ENCODE measurements at places on chromosomes 16 and 17. TPM values are rescaled to one million over a fixed set of nuclear protein-coding genes. Genes with fewer than 3 reads are reported as not detected.

CES3 gene
- 0.13 TPM for total RNA-seq

GPRC5C gene
- 47.8 TPM for total RNA-seq

HEATR9 gene
- not detected for total RNA-seq

AHSP gene
- not detected for total RNA-seq

EEF2KMT gene
- total RNA-seq: 11.9 TPM

PHOSPHO1 gene
- not detected for total RNA-seq

PRRT2 gene
- total RNA-seq: 5.2 TPM

RUNDC3A gene
- 0.77 TPM for total RNA-seq

TERB1 gene
- not detected for total RNA-seq

ZNF469 gene
- total RNA-seq: 19.0 TPM

CD79B gene
- total RNA-seq: not detected

PLD6 gene
- total RNA-seq: 0.68 TPM

MPO gene
- total RNA-seq: not detected

TSNAXIP1 gene
- total RNA-seq: 2.3 TPM

ZNF830 gene
- total RNA-seq: 12.0 TPM

TUBB3 gene
- 117 TPM for total RNA-seq

SLC13A2 gene
- total RNA-seq: not detected

DPEP2 gene
- total RNA-seq: not detected

GAS2L2 gene
- total RNA-seq: not detected

NUPR1 gene
- total RNA-seq: 289 TPM

NPIPA3 gene
- not detected for total RNA-seq

USP43 gene
- 4.3 TPM for total RNA-seq

RAB37 gene
- total RNA-seq: not detected

VASN gene
- total RNA-seq: 81.8 TPM

RBFOX1 gene
- not detected for total RNA-seq

CD300H gene
- total RNA-seq: not detected

MT1A gene
- total RNA-seq: 1.1 TPM

KIAA0753 gene
- 19.1 TPM for total RNA-seq

NLGN2 gene
- total RNA-seq: 45.2 TPM

LUC7L3 gene
- total RNA-seq: 99.0 TPM

AIPL1 gene
- not detected for total RNA-seq

DNAJA3 gene
- 27.5 TPM for total RNA-seq

NQO1 gene
- total RNA-seq: 68.8 TPM

ATAD5 gene
- total RNA-seq: 1.4 TPM

SLFN14 gene
- not detected for total RNA-seq

VPS35 gene
- 115 TPM for total RNA-seq
